ENCODE measurements at places on chromosomes 12 and 14.
A peak's percentile ranks its signal among the peaks of the same experiment; 100 is the strongest.

- no peak for DNase-seq
These were observed 195.2 kb downstream of the NTF3 start for GRCh38 chr12:5627053-5627630.

- peak; percentile 6 for DNase-seq
These were observed 1.4 kb upstream of the ANO4 start for GRCh38 chr12:100793182-100793581.

- DNase-seq = no peak
These were observed 249.2 kb downstream of the SLC41A2 start for GRCh38 chr12:104708891-104709290.

GRCh38 chr12:12689647-12690300 is 6.2 kb downstream of the GPR19 start:
- DNase-seq = no peak

- no peak for DNase-seq
These were observed 21.2 kb downstream of the ZBTB42 start for GRCh38 chr14:104821971-104822608.

- DNase-seq = no peak
These were observed 18.5 kb upstream of the TBPL2 start for GRCh38 chr14:55458800-55459515.

GRCh38 chr14:101927859-101928258 is 36.5 kb upstream of the DYNC1H1 start:
- no peak for DNase-seq

- DNase-seq = no peak
These were observed 1109.2 kb downstream of the FLRT2 start for GRCh38 chr14:86639146-86639545.

DNA sequence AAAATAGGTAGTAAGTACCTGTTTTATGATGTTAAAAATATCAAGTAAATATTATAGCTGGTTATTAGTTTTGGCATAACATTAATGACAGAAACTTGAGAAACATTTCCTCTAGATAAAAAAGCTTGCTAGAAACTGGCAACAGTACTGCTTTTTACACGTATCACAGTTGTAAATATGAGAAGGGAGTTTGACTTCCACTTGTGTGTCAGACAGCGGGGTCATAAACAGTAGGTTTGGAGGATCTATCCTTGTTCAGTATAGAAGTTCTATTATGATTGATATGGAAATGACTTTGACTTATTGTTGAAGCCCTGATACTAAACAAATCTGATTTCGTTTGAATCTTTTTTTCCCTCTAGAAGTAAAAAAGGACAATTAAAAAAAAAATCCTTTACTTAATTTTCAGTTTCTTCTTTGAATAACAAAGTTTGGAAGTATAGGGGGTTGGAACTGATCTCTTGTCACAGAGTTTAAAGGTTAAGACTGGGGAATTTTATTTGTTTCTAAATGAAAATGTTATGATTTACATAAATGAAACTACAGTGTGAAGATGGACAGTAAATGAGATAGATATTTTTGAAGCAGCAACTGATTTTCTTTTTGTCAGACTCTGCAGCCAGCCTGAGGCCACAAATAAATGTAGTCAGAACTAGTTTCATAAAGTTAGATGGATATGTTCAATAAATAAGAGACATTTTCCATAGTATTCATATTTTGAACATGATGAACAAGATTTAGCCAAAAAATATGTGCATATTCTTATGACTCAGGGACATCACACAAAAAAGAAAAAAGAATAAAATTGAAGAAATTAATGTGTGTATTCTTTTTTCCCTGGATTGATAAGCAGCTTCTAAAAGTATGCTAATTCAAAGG is 50.1 kb downstream of the WNK1 start:
- no peak for DNase-seq

DNA sequence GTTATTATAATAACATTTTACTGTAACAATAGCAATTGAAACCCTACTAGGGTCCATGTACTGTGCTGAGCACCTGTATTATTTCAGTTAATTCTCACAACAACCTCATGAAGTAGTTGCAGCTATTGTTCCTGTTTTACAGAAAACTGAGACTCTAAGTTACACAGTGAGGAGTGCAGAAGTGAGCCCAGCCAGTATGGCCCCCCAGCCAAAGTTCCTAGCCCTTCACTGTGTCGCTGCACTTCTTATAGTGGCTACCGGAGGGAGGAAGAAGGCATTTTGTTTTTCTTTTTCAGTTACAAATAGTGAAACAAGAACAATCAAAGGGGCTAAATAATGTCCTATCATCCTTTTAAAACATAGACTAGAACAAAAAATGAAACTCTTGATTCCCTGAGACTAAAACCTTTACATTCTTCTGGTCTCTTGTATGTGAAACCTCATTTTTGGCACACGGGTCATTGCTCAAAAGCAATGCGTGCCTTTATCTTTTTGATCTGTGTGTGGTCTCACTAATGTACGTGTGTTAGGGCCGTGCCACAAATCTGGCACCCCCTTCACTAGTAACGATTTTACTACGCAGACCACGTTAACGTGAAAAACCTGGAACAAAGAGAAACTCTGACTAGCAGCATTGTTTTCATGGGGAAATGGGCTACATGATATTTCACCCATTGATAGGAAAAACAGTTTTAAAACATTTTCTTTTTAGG is 88.7 kb downstream of the LLPH start:
- DNase-seq = no peak

- peak; percentile 43 for DNase-seq
These were observed 739.9 kb downstream of the SLC16A7 start for GRCh38 chr12:60335745-60336144.

- DNase-seq = peak; percentile 47
These were observed 250.3 kb upstream of the FBXO33 start for GRCh38 chr14:39682582-39682981.

DNA sequence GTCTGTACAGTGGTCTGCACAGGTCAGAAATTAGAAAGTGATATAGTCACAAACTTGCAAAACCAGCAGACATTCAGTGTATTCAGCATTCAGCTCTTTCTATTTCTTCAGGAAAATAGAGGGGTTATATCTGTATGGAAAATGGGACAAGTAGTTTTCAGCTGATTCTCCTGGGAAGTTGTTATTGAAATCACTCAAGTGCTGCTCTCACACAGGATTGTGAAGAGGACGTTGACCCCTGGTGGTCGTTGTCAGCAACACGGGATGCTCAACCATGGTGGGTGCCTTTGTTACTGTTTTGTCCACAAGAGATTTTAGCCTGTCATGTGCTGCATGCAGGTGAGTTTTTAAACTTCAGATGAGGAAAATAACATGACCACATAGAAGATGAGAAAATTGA is 981.8 kb downstream of the TMEM121 start:
- DNase-seq = no peak

DNA sequence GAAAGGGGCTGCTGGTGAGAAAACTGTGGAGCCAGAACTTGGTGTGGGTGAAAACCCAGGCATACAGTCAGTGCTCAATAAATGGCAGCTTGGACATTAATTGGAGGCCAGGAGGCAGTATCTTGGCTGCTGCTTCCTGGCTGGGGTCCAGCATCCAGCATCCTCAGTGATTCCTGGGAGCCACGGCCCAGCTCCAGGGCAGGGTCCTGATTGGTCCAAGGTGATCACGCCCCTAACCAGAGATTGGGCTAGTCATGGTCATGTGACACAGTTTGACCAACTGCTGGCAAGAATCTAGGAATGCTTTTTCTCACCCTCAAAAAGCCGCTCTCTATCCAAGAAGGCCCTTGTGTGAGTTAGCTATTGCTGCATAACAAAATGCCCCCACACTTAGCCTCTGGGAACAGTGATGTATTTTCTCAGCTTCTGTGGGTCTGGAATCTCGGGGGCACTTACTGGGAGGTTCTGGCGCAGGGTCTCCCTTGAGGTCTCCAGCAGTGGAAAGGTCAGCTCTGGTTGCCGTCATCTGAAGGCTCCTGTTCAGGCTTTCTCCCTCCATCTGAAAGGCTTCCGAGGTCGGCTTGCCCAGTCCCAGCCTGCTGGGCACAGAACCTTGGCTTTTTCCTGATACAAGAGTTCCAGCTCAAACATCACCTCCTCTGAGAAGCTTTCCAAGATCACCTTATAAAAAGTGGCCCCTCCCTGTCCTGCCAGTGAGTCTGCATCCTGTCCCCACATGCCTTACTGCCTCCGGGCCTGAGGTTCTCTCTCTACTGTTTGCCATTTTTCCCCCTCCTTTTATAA is 119.2 kb upstream of the NCOR2 start:
- DNase-seq = peak; percentile 73

GRCh38 chr14:61875483-61875882 is 113.3 kb downstream of the SNAPC1 start:
- no peak for DNase-seq

- DNase-seq = no peak
These were observed 381.9 kb downstream of the SLC16A7 start for GRCh38 chr12:59977779-59978178.

DNA sequence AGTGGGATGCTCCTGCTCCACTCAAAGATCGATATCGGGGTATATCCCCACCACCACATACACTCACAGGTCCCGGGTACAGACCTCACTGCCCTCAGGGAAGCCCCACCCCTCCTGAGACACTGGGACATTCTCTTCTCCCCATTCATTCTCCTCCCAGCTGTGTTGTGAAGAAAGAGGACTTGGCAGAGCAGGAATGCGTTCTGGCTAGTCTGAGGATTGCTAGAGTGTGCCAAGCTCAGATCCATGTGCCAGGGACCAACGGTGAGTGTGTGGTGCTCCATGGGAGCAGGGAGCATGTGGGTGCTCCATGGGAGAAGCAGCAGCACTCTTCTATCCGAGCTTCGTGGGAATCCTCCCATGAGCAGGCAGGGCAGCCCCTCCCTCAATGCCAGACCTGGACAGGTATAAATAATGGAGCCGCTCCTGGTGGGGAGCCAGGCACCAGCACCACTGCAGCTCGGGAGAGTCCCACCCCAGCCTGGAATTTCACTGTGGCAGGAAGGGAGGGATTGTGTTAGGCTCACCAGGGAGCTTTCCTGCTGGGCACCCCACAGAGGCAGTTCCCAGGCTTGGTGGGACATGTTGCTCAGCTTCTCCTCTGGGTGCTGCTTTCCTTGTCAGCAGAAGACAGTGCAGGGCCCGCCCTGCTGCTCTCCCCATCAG is 2.3 kb upstream of the KRT5 start:
- DNase-seq = no peak

- no peak for DNase-seq
These were observed 1638.7 kb upstream of the SEL1L start for GRCh38 chr14:83172363-83172762.

DNA sequence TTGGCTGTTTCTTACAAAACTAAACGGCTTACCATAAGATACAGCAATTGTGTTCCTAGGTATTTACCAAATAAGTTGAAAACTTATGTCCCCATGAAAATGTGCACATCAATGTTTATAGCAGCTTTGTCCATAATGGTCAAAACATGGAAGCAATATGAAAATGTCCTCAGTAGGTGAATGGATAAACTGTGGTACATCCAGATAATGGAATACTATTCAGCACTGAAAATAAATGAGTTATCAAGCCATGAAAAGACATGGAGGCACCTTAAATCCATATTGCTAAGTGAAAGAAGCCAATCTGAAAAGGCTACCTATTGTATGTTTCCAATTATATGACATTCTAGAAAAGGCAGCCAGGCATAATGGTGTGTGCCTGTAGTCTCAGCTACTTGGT is 40.7 kb downstream of the CFL2 start:
- no peak for DNase-seq

- no peak for DNase-seq
These were observed 95.5 kb downstream of the PAWR start for GRCh38 chr12:79595273-79595672.

DNA sequence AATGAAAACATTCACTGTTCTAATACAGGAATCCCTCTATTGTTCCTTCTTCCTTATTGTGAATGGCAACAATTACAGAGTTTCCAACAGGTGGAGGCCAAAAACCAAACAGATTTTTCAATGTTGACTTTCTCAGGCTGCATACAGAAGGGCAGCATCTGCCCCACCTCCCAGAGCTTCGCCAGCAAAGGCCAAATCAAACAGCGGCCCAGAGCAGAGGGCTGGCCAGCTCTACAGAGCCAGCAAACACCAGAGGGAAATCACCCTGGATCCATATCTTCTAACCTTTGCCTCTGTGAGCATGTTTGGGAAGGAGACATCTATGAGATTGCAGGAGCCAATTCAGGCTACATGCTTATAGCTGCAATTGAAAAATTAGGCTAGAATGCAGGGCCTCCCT is 4.4 kb upstream of the CRACR2A start:
- no peak for DNase-seq

DNA sequence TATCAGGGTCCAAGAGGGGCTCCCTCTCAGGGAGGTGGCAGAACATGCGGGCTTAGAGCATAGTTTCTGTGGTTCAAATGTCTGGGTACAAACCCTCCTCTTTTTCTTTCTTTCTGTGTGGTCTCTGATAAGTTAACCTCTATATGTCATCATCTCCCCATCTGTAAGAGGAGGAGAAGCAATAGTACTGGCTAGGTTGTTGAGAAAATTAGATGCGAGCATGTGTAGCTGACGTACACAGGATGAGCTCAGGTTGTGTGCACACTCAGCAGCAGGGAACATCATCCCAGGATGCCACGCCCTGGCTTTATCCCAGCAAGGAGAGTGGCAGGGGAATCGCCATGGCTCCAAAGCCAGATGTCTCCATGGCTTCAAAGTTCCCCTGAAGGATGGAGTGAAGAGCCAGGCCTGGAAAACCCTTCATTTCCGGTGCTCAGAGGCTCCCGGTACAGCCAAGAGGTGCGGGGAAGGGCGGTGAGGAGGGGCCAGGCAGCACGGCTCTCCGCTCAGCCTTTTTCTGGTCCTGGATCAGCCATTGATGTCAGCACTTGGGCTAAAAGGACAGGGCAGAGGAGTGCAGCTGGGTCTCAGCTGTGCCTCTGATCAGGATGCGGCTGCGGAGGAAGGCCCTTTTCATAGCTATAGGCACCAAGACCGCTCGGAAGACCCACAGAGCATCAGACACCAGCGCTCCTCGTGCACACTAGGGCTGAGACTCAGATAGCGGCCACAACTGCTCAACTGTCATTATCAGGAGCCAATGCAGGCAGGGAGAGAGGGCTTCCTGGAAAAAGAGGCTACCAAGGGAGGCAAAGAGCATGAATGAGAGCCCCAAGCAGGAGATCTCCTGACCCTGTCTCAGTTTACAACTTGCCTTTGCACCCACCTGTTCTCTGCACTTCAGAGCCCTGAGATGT is 41.5 kb downstream of the ARL6IP4 start:
- DNase-seq = no peak

DNA sequence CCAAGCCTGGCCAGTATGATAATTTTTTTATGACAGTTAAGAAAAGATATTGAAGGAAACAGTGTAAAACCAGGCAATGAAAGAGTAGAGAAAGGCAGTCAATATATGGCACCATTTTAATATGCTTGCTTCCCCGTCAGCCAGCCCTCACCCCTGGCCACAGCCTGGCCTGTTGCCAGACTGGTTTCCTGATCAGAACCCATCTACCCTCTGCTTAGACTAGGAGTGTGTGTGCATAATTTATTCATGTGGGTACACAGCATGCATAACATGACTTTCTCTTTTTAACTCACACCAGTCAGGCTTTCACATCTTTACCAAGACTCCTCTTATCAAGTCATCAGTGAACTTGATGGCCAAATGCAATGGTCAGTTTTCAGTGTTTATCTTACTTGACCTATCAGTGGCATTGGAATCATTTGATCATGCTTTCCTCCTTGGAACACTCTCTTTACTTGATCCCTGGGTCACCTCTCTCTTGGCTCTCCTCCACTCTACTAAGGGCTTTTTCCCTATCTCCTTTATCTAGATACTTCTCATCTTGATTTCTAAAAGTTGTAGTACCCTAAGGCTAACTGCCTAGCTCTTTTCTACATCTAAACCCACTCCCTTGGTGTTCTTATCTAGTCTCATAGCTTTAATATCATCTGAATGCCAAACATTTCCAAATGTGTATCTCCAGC is 10.0 kb upstream of the GPR19 start:
- peak; percentile 5 for DNase-seq

GRCh38 chr12:100567945-100568344 is 5.5 kb upstream of the GAS2L3 start:
- no peak for DNase-seq

Measured in mesendoderm (in vitro differentiated cells).